ENCODE measurements at places on chromosomes 4 and X.

GRCh38 chrX:104137496-104137895 is 19.3 kb downstream of the SLC25A53 start:
- DNase-seq: no peak

DNA sequence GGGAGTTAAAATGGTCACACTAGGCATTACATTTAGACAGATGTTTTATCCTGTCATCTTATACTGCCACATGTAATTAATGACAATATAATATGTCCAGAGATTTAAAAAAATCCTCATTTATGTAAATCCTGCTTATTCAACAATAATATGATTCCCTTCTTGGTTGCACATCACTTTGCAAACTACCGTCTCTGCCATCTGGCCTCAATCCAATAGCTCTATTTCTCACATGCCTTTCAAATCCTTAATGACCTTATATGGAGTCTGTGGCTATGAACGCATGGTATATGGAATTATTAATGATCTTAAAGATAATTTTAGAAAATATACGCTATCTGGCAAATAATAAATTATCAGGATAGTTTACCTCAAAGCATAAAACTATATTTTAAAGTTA is 144.5 kb downstream of the NPNT start:
- DNase-seq: no peak

- DNase-seq: no peak
Observed at GRCh38 chr4:151226004-151226932, 50.7 kb upstream of the PRSS48 start.

GRCh38 chr4:138798404-138798803 is 217.2 kb upstream of the NOCT start:
- DNase-seq: no peak

GRCh38 chr4:81173213-81173612 is 41.8 kb downstream of the PRKG2 start:
- no peak for DNase-seq

GRCh38 chr4:73501664-73502265 is 20.2 kb downstream of the AFM start:
- no peak for DNase-seq

GRCh38 chr4:6560416-6561172 is 14.4 kb upstream of the MAN2B2 start:
- no peak for DNase-seq

DNA sequence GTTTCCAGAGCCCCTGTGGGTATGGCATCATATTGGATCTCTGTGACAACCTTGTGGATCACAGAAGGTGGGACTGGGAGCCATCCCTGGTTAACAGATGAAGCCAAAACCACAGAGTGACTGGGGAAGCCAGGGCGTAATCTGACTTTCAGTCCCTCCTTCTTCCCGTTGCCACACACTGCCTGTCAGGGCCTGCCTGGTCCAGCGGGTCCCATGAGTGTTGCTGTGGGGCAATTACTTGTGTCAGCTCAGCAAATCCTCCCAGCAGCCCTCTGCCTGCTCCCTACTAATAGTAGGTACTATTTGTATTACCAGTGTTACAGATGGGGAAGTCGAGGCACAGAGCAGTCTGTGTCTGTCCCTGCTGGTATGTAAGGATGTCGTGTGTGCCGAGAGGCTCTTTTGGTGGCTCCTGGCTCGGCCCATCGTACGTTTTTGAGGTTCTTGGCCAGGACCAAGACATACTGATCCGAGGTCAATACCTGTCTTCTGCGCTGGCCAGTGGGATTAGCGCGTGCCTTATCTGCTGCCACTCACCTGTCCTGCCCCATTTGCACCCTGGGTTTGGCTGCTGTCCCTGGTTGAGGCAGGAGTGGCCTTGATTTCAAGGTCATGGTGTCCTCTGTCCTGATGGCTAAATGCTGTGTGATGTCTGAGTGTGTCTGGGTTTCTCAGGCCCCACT is 5.7 kb downstream of the NSG1 start:
- DNase-seq: no peak

- no peak for DNase-seq
Observed at GRCh38 chr4:40409835-40410234, 74.7 kb downstream of the CHRNA9 start.

DNA sequence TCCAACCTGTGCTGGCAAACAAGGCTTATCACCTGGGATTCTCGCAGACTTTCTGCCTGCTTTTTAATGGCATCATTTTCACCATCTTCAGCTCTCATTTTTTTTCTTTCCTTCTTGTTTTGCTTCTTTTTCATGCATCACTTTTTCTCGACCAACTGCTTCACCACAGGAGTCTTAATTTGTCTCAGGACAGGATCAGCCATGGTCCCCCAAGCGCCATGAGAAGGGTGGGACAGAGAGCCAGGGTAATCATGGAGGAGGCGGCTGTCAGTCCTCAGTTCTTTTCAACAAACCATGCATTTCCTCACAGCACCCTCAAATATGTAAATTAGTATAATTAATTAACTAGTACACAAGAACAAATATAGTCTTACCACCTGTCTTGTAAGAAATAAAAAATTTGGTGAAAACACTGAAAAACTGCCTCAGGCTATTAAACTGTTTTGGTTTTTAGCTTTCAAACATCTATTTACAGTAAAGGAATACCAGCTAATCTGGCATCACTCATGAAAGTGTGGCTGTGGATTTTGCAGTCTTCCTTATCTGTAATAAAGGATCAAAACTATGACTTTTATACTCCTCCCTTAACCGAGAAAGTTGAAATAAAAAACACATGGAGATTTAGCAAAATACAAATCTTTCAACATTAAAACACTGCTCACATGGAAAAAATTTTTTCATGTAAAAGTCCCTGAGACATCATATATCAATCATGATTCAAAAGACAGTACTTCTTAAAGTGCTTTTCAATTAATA is 19.1 kb downstream of the EIF4E start:
- no peak for DNase-seq

DNA sequence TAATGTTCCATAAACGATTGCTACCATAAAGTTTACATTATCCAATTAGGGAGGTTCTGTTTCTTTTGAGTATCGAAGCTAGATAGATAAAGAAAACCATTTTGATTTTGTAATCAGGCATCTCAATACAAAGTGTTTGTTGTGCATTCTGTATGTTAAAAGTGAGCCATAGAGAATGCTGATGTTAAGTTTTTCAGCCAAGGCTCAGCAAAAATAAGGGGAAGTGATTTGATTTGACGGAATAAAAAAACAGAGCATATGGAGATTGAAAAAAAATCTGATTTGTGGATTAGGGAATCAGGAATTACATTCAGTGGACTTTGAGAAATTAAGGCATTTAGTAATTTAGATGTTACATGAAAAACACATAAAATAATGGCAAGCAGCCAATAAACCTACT is 314.8 kb downstream of the PPP3CA start:
- no peak for DNase-seq
